Stimulated activated CD8-positive, alpha-beta memory T cell treated with anti-CD3 and anti-CD28 coated beads, Interleukin-12 subunit alpha, Interleukin-12 subunit beta, amount 100 ng/mL, for 4 hours (primary cell): ENCODE measurements at places on chromosomes 16 and 17.

DNA sequence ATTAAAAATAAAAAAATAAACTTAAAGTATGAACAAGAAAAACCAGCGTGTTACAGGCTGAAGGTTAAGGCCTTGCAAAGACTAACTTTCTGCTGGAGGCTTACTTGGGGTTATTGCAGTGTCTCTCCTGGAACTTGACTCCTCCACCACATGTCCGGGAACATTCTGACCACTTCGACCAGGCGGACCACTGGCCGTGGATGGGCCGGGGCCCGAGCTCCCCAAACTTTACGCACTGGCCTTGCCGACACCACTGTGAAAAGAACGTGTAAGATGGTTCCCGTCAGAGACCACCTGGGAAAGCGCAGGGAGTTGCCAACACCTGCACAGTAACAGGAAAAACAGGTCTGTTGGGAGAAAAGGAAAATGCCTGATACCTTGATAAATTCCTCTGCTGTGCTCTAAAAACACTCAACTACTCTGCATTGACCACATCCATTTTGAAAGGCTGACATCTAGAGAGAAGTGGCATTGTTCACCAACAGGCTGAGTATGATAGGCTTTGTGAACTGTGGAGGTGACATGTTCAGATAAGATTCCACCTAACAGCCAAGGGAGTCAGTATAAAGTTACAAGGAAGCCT lies 99.1 kb downstream of the ADAMTS18 start:
- DNase-seq: no peak

GRCh38 chr16:66275775-66276428 lies 90.6 kb upstream of the CDH5 start:
- DNase-seq: no peak

DNA sequence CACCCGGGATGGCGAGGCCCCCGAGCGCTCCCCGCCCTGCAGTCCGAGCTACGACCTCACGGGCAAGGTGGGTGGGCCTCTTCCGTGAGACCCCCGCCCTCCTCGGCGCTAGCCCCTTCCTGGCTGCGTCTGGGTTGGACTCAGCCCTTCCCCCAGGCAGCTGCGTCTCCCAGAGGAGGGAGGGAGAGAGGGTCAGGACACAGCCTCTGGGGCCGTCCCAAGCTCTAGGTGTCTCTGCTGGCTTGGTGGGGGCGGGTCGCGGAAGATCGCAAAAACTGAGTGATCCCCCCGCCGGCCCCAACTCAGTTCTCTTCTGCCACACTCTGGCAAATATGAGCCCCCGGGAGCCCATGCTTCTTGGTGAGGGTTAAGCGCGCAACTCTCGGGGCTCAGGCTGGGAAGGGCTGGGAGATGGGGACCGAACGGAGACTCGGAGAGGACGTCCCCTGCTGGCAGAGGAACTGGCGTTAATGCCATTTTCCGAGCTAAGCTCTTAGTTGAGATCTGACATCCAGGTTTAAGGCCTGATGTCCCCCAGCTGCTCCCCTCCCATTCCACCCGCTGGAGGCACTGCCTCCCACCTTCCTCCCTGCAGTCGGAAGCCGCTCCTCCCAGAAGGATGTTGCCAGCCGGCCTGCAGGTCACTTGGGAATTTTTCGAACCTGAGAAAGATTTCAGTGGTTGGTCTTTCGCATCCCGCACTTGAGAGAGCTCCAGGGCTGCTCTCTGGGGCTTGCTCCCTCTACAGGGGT lies 419 bp downstream of the RAB37 start:
- DNase-seq: no peak

DNA sequence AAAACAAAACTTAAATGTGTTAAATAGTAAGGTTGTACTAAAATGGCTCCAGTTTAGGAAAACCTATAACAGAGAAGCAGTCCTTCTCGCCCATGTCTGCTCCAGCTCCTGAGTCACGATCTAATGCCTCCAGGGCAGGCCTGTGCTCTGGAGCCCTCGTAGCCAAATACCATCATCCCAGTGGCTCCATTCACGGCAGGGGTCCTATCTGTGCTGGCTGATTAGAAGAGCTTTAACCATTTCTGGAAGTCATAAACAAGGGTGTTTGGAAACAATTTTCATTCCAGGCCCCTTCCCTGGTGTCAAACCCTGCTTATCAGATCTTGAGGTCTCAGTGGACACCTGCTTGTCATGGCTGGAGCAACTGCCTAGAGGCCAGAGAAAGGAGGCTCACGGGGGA lies 336.9 kb downstream of the SOX9 start:
- no peak for DNase-seq

DNA sequence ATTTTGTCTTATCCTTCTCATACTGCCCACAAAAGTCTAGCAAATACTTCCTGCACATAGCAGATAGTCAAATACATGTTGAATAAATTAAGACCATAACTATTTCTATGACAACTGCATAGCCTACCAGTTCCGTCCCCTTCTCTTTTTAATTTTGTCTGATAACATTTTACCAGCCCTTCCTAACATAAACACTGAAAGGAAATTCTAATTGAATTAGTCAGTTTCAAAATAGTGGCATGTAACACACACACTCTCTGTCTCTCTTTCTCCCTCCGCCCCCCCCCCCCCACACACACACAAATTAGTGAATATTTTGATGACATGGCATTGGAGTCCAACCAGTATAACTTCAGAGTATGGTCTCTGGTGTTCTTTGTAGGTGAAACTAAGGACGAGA lies 41.8 kb downstream of the TNRC6C start:
- DNase-seq: no peak
